ENCODE measurements at places on chromosomes 2 and 18.

DNA sequence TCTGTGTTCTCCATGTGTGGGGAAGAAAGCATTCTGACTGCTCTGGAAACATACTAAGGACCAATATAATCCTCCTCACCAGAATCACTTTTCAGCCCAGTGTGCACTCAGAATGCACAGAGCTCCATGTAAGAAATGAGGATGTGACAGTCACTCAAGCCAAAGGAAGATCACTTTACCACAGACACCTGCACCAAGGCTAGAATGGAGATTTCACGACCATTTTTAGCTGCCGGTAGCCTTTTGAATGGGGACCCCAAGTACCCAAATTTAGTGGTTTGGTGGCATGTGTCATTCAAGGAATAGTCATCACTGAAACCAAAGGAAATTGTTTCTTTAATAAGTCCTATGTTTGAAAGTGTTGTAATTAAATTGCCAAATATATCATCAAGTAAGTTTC lies 613.2 kb upstream of the ACVR2A start:
- no peak for DNase-seq

DNA sequence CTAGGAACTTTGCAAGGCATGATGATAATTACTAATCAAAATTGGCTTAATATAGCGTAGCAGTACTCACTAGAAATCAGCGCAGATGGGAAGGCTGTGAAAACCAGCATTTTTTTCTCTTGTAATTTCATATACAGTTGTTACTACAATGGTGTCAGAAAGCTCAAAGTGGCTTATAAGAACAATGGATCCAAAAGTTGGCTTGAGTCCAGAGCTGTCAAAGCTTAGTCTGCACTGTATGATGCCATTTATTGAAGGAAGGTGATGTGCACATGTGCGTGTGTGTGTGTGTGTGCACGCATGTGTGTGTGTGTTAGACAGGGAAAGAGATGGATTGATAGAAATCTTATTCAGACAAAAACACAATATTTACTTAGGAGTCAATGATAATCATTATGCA lies 341.3 kb downstream of the TGIF1 start:
- DNase-seq, result no peak

- DNase-seq, result no peak
Observed at GRCh38 chr2:21656330-21657075, 532.7 kb downstream of the TDRD15 start.

- no peak for DNase-seq
Observed at GRCh38 chr2:181785691-181786344, 105.5 kb upstream of the NEUROD1 start.

GRCh38 chr18:77081390-77081778 lies 51.2 kb downstream of the MBP start:
- DNase-seq, result no peak

DNA sequence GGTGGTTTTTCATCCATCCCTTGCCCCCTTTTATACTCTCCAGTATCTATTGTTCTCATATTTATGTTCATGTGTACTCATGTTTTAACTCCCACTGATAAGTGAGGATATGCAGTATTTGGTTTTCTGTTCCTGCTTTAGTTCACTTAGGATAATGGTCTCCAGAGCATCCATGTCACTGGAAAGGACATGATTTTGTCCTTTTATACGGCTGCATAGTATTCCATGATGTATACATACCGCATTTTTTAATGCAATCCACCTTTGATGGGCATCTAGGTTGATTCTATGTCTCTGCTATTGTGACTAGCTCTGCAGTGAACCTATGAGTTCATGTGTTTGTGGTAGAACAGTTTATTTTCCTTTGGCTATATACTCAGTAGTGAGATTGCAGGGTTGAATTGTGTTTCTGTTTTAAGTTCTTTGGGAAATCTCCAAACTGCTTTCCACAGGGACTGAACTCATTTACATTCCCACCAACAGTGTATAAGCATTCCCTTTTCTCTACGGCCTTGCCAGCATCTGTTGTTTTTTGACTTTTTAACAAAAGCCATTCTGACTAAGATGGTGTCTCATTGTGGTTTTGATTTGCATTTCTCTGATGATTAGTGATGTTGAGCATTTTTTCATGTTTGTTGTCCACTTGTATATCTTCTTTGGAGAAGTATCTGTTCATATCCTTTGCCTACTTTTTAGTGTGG lies 420.2 kb downstream of the THSD7B start:
- DNase-seq, result no peak

DNA sequence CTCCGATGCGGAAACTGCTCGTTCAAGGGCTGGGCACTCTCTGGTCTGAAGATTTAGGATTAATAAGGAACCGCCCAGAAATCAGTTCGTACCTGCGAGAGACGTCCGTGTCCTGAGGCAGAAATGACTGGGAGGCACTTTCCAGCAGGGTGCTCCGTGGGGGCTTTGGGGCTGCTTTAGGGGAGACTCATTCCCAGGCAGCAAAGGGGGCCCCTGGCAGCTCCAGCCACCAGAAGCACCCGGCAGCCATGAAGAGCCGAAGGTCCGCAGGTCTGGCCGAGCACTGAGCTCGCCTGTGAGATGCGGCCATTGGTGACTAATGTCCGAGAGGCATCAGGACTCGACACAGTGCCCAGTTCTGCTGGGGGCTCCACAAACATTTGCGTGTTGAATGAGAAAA lies 20.9 kb downstream of the KCNG2 start:
- no peak for DNase-seq

DNA sequence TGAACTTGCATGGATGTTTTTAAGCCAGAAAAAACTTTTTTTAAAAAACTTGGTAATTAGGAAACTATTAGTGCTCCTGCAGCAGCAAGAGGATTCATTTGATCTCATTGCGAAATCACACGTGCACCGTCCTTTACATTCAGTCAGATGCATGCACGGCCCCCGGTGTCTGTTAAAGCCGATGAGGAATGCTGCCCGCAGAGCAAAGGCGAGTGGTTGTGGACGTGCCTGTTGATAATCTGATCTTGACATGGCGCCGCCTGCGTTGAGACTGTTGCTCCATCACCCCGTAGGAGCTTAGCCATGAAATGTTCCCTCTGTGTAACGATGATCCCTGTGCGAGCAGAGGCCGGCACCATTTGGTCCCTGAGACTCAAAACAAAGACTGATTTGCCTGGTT lies 300.0 kb downstream of the GBX2 start:
- no peak for DNase-seq

GRCh38 chr2:8862230-8862629 lies 24.8 kb upstream of the KIDINS220 start:
- no peak for DNase-seq

- DNase-seq, result no peak
Observed at GRCh38 chr18:58495207-58495606, 133.7 kb downstream of the ALPK2 start.

GRCh38 chr2:197661626-197662025 lies 13.8 kb downstream of the RFTN2 start:
- no peak for DNase-seq

DNA sequence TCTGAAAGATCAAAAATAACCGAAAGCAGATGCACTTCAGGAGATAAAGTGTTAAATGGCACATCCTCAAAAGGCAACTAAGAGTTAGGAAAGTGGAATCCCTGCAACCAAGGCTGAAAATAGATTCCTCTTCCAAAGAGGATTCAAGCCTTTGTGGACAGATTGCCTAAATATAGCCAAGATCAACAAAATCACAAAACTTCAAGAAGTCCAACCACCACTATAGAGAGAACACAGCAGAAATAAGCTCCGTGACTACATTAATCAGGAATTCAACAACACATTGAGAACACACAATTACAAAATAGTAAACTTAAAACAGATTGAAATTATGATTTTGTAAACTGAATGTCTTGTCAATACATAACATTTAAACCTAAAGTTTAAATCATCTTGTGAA lies 165.7 kb downstream of the LNPK start:
- DNase-seq, result no peak

DNA sequence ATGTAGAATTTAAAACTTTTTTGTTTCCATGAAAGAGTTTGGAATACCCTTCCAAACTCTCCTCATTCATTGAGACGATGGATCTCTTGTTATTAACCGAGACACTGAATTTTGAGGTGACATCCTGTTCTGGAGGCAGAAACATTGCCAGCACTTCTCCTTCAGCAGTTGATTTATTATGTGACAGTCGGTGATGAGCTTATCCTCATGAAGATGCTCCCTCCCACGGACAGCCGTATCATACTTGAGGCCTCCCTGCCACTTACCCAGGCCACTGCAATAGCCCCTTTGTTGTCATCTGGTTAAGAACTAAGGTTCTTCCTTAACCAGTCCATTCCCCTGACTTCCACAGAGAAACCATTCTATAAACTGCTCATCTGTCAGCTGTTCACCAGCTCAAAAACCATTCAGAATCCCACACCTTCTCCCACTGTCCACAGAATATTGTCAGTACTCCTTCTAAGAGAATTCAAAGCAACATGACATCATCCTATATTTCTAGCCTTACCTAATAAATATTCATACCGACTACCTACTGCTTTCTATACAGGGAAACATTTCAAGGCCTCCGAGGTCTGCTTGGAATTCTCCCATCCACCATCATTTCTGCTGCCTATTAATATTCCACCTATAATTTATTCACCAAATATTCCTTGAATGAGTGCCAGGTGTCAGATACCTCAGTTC lies 139.0 kb upstream of the TRIB2 start:
- DNase-seq, result no peak
